Tibial artery (tissue), 4 donors: ENCODE measurements at places on chromosomes 7 and 10.
A peak's percentile ranks its signal among the peaks of the same experiment; 100 is the strongest.

GRCh38 chr7:1358376-1359050 is 100.8 kb downstream of the MICALL2 start:
- DNase-seq = no peak

DNA sequence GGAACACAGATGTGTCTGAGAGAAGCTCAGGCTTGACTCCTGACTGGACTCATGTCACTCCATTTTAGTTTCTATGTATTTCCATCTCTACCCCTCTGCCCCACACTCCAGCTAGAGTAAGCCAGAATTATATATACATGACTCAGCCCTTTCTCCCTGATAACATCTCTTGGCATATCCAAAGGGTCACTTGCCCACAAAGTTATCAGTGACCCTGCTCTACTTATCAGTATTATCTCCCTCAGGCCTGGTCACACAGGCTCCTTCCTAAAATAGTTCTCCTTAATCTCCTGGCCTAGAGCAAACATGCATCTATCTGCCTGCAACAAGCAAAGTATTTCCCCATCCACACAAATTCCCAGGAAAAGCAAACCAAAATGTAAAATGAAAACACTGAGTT is 598.3 kb downstream of the SUGCT start:
- no peak for DNase-seq

DNA sequence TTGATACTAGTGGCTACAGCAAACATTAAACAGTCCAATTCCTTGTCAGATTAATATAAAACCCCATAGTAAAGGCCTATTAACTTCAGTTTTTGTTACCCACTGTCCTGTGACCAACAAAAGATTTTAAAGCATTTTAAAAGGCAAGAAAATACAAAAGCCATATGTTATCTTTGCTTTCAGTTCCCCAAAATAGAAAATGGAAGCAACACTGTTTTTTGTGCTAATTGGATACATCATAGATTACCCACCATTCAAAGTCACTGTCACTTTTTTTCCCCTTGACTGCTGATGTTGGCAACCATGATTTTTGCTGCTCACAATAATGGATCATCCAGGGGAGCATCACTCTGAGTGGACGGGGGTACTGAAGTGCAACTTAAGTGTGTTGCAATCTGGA is 52.4 kb upstream of the TMEM140 start:
- DNase-seq = no peak

GRCh38 chr7:83001362-83002040 is 161.2 kb downstream of the PCLO start:
- no peak for DNase-seq

DNA sequence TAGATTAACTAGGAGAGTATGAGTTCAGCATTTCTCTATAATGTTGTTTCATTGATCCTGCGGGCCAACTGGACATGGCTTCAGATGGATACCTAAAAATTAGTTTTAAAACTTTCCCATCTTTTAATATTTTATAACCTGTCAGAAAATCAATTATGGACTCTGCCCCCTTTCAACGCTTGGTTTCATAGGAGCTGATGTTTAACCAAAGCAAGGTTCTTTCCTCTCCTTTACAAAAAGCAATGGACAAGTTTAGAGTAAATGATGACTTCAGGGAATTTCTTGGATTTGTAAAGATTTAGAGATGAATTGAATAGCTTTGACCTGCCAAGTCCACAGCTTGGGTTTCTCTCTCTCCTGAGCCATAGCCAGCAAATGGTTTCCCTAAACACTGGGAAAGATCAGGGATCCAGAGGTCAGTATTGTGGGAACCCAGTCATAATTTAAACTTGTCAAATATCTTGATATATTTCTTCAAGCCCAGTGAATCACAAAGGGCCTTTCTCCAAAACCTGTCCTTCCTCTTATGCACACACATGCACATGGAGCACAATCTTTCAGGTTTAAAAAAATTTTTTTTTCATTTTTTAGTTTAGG is 177.1 kb downstream of the EVX1 start:
- DNase-seq = no peak

- no peak for DNase-seq
Measured at GRCh38 chr10:70843333-70843732, 27.6 kb downstream of the SGPL1 start.

- peak; percentile 76 for DNase-seq
Measured at GRCh38 chr7:88219781-88220747, at the start of gene SRI. TSS of gene SRI (minus strand) at chr7:88220038. CDS start at chr7:88220026, 12 bp downstream.

- no peak for DNase-seq
Measured at GRCh38 chr7:30474893-30475292, 3.7 kb downstream of the NOD1 start.

- DNase-seq = no peak
Measured at GRCh38 chr10:5563991-5564536, 39.3 kb downstream of the CALML3 start.

GRCh38 chr10:43350156-43350555 is 21.3 kb upstream of the FXYD4 start:
- DNase-seq = no peak

GRCh38 chr10:70380350-70381135 is 1.9 kb downstream of the LRRC20 start:
- no peak for DNase-seq

DNA sequence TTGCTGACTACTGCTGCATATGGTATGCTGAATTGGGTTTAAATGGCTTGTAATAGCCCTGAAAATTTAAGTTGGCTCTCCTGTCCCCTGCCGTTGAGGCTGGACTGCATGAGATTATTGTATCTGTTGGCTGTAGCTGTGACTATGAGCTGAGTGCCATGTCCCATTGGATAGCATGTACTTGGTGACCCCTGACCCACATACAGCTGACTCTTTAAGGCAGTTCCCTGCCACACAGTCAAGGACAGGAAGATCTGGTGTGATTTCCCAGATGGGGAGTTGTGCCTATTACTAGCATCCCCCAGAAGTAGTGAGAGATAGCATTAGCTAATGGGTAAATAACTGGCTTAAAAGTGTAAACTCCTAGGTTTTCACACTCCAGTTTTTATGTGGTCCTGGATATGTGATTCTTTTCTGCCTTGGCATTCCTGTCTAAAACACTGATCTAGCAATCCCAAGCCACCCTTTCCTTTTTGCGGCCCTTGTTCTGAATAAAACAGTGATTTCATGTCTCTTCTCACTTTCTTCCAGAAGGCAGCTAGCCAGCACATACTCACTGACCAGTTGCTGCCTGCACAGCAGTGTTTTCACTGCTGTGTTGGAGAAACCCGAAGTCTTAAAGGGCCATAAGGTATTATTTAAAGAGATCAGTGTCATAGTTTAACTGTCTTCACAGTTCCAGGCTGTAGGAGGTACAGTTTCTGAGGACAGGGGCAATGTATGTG is 35.9 kb downstream of the LRRC4 start:
- DNase-seq = no peak

DNA sequence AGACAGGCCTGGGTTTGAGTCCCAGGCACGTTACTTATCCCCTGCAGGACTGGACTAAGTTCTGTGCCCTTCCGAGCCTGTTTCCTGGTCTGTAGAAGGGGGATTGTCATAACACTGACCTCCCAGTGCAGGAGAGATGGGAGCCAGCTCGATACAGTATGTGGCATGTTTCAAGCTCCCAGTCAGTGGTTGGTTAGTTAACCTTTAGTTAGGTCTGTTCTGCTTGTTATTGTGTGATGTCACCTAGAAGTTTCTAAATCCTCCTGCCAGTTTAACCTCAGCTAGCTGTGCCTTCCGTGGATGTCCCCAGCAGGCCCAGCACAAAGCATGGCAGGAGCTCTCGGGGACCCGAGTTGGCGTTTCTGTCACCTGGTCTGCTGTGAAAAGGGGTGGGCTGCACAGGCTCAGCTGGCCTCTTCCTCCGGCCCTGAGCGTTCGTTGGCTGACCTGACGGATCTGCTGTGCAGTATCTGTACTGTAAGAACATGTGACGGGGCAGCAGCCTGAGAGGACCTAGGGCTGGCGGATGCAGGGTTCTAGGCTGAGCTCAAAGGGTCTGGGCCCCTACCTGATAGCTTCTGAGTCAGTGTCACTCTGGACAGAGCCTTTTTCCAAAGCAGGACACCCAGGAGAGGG is 53.0 kb downstream of the SPOCK2 start:
- DNase-seq = no peak

DNA sequence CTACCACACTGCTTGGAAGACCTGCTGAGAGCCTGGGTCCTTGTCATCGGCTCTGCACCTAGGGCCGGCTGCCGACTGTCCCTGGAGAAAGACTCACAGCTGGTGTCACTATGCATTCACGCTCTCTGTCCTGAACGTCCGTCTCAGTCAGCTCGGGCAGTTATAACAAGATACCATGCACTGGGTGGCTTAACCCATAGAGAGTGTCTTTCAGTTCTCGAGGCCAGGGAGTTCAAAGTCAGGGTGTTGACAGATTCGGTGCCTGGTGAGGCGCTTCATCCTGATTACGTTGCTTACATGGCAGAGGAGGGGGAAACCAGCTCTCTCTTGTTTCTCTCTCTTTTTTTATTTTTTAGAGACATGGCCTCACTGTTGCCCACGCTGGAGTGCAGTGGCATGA is 91.1 kb downstream of the SPDYE5 start:
- DNase-seq = no peak
